ENCODE measurements at places on chromosomes 16 and 17. TPM values are rescaled to one million over a fixed set of nuclear protein-coding genes. Genes with fewer than 3 reads are reported as not detected.

GRCh38 chr16:8733849-8734540 is 59.6 kb downstream of the ABAT start:
- DNase-seq, result no peak

DNA sequence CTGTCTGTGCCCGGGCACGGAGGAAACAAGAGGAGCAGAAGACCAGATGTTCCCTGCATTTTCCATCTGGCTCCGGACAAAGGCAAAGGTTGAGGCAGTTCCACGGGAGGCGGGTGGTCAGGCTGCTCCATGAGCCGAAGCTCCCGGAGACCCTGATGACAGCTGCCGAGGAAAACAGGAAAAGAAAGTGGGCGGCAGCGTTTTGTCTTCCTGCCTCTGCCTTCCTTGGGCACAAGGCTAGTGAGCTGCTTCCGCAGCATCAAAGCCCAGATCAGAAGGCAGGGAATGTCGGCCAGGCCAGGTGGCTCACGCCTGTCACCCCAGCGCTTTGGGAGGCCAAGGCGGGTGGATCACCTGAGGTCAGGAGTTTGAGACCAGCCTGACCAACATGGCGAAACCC is 16.2 kb downstream of the SLC43A2 start:
- DNase-seq, result no peak

DNA sequence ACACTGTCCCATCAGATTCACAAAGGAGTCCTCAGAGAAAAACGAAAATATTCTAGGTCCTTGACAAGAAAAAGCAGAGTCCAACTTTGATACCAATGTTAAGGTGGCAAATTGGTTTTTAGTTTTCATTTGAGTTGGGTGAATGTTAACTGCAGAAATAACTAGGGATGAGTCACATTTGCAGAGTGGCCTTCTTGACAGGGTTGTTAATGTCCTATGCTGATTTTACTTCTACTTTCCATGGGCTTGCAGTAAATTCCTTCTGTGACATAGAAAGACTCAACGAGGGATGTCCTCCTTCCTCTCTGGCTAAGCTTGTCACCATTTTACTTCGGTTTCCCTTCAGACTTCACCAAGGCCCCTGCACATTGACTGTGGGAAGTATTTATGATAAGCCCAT is 47.2 kb upstream of the ICAM2 start:
- no peak for DNase-seq

- DNase-seq, result no peak
Observed at GRCh38 chr17:41505809-41506767, 676 bp upstream of the KRT13 start.

DNA sequence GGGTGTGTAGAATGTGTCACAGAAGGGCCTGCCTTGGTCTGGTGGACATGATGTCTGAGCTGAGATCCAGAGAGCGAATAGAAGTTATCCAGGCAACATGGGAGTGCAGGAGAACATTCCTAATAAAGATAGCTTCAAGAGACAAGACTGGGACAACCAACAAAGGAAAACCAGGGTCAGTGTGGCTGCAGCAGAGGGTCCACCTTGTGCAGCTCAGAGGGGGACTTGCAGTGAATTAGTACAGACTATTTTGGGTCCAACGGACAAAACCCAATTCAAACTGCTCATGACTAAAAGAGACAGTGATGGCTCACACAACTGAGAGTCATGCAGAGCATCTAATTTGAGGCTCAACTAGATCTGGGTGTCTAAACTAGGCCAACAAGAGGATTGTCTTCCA is 192.1 kb downstream of the CBLN1 start:
- DNase-seq, result no peak

- no peak for DNase-seq
Observed at GRCh38 chr17:76263896-76264295, 1.3 kb upstream of the UBALD2 start.

- DNase-seq, result no peak
Observed at GRCh38 chr17:31371511-31372097, 19.9 kb upstream of the RAB11FIP4 start.

The P2RX1 gene
- 0.96 TPM for total RNA-seq

The TBC1D3H gene
- total RNA-seq, result not detected

The DHX8 gene
- total RNA-seq, result 76.1 TPM

Measured in T-cell (primary cell).